Stimulated activated CD4-positive, alpha-beta T cell treated with anti-CD3 and anti-CD28 coated beads, TNF-alpha, amount 100 ng/mL, for 24 hours (primary cell): ENCODE measurements at places on chromosomes 2 and 18.

DNA sequence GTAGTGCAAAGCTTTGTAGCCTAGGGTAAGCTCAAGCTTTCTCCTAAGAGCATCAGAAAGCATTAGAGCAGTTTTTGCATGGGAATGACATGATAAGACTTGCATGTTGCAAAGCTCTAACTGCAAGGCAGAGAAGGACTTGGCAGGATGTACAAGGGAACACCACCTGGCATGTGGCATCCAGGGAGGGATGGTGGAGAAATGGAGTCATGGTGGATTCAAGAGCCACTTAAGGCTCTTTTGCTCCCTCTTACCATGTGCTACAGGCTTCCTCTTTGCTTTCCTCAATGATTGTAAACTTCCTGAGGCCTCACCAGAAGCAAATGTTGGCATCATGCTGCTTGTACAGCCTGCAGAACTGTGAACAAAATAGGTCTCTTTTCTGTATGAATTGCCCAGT, 266.0 kb downstream of the GLI2 start:
- DNase-seq: no peak

DNA sequence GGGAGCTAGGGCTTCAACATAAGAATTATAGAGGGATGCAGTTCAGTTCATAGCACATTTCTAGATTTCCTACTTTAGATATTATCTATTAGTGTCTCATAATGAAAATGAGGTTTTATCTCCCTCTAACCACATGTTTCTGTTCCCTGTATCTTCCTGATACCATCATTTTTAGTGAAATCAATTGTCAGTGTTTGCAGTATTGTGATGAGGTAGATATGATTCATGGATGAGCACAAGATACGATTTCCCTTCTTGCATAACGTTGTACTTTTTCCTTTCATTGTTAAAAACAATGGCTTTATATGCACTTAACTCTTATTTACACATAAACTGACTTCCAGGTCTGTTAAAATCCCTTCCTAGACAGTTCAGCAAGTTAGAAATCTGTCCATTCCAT, 211.4 kb downstream of the ZBTB7C start:
- DNase-seq: no peak

- no peak for DNase-seq
Observed at GRCh38 chr18:3619222-3619621, 169.2 kb downstream of the TGIF1 start.

DNA sequence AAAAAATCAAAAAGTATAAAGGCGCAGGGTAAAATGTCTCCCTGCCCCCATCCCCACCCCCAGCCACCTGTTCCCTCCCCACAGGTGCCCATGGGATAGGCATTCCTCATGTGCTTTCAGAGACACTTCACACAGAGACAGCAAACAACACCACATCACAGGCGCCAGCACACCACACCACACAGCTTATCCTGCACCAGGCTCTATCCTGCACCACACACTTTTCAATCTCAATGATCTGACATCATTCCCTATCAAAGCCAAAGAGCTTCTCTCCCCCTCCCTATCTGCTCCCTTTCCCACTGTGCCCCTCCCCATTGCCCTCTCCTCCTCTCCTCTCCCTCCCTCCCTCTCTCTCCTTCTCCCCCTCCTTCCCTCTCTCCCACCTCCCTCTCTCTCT, 15.5 kb downstream of the FAM178B start:
- DNase-seq: no peak

- DNase-seq: no peak
Observed at GRCh38 chr2:161604901-161605300, 19.3 kb upstream of the SLC4A10 start.

- DNase-seq: no peak
Observed at GRCh38 chr18:75214766-75215510, 4.3 kb downstream of the TSHZ1 start.

DNA sequence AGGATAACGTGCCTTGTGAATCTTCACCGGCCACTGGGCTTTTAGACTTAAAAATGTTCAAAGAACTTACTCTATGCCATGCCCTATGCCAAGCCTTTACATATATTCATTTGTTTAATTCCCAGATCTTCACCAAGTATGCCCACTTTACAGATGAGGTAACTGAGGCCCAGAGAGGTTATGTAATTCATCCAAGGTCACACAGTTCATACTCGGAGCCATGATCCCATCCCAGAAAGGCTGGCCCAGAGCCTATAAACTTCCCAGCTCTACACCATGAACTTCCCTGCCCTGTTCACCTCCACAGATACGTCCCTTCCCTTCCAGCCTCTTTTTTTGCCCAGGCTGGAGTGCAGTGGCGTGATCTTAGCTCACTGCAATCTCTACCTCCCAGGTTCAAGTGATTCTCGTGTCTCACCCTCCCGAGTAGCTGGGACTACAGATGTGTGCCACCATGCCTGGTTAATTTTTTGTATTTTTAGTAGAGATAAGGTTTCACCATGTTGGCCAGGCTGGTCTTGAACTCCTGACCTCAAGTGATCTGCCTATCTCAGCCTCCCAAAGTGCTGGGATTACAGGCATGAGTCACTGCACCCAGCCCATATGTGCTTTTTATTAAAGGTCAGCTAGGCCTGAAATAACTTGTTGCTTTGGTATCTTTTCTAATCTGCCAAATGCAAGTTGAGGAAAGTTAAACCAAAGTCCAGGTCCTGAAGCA, 44.1 kb downstream of the MTHFD2 start:
- DNase-seq: no peak

DNA sequence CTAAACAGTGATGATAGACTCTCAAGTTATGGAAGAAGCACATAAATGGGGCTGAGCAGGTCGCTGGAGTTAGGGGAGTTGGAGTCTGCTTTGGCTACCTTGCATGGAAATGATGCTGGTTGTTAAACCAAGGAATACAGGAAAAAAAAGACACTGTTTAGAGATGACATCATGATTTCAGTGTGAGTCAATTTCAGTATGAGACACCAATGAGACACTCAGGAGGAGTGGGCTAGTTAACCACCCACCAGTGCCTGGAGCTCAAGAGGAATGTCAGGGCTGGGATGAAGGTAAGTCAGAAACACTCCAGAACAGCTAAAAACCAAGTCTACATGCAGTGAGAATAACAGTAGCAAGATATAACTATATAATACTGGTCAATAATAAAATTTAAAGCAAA, 303.6 kb downstream of the SOX11 start:
- DNase-seq: no peak

DNA sequence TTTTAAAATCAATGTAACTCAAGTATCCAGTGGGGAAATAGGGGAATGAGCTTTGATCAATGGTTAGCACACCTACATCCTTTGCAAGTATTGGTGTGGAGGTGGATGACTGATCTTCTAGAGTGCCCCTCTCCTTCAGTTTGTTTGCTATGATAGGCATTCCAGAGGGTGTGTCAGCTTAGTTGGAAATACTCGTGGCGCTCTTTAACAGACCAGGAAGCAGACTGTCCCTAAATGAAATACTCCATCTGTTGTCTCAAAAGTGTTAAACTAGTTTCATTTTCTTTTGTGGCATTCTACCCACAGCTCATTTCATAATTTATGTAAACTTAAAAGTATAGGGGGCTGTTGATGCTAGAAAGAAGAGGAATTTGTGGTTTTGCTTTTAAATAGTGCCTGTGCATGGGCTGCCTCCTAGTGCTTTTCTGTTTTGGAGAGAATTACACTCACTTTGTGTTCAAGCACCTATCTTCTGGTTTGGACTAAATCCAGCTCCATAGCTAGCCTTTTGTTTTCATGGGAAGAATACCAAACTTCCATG, 66.2 kb downstream of the STAT1 start:
- no peak for DNase-seq

DNA sequence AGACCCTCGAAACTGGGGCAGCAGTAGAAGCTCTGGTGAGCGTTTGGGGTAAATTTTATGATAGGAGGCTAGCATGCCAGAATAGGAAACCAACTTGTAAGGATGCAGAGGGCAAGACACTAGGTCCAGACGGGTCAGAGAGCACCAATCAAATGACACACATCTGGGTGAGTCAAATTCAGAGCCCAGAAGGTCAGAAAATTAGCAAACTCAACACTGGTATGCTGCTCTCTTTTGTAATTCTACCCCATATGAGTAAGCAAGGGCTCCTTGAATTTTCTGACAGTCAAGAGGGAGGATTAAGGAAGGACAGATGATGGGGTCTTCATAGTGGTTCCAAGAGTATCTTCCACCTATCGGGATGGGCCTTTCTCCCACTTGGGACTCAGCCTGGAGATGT, 209.8 kb downstream of the BCL2 start:
- no peak for DNase-seq

DNA sequence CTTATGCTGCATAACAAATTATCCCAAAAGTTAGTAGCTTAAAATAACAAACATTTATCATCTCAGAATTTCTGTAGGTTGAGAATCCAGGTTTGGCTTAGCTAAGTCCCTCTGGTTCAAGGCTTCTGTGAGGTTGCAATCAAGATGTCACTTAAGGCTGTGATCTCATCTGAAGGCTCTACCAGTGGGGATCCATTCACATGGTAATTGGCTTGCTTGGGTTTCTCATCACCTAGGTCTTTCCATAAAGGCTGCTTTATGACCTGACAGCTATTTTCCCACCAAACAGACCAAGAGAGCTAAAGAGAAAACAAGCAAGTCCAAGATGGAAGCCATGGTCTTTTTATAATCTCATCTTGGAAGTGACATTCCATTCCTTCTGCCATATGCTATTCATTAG, 137.3 kb downstream of the DTNA start:
- DNase-seq: no peak

- DNase-seq: no peak
Observed at GRCh38 chr2:141103216-141103615, 1027.6 kb downstream of the LRP1B start.

GRCh38 chr18:77366720-77367641, 117.3 kb downstream of the GALR1 start:
- no peak for DNase-seq

DNA sequence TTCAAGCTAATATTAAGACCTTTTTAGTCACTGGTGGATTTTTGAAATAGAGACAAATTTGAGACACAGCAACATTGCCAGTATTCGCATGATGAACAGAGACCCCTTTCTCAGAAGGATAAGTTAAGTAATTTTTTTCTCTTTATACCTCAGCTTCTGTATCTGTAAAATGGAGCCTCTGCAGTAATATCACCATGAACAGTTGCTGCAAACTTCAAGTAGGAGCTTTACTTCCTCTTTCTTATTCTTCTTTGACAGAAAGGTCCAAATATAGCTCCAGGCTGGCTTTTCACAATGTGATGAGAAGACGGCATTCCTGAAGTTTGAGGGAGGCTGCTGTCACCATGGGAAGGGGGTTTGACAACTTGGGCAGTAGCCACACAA, 158.7 kb downstream of the TDRD15 start:
- no peak for DNase-seq

GRCh38 chr2:190551928-190552327, 17.4 kb upstream of the NEMP2 start:
- no peak for DNase-seq

DNA sequence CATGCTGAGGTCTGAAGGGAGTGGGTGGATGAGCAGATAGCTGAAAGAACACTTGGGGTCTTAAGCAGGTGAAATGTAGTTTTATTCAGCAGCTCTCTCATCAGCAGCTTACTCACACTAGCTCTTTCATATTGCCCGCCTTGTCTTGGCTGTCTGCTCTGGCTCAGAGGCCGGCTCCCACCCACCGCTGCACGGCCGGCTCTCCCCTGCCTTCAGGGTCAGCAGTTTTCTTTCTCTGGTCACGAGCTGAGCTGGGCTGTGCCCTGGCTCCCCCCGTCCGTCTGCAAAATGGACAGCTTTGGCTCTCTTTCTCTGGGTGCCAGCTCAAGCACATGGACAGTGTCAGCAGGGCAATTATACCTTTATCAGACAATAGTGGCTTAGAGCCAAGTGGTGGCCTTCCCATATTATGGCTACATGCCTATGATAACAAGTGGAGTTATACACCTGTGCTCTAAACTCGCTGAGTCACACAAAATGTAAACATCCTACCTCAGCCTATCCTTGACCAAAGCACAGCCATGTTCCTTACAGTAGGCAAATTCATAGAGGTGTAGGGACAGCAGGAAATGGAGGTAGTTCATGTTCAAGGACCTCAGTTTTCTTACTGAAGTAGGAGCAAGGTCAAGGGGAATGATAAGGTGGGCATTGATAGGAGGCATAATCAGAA, 224.8 kb downstream of the SOCS6 start:
- no peak for DNase-seq

DNA sequence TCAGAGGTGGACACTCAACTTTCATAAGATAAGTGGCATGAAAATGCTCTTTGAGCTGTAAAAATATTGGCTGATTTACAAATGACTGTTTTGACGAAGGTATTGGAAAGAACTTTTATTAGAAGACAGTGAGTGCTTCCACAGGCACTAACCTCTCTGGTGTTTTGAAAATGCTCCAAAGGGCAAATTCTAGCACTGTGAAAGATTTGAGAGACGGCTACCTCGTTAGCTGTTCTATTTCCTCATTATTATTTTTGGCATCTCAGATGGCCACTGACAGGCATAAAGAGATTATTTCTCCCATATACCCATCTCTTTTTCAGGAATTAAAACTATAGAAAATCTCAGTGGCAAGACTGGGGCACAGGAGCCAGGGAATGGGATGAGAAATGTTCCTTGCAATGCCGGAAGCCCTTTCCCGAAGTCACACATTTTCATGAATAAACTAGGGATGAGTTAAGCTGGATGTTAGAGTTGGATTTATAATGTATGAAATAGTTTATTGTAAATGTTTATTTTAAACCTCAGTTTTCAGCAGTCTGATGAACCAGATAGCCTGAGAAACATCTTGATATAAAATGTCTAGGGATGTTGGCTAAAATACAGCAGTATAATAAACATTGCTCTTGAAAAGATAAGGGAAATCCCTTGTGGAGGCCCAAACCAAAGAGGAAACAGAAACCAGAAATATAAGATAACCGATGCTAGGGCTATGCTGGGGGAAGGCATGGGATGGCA, 175.7 kb downstream of the ASB1 start:
- no peak for DNase-seq

DNA sequence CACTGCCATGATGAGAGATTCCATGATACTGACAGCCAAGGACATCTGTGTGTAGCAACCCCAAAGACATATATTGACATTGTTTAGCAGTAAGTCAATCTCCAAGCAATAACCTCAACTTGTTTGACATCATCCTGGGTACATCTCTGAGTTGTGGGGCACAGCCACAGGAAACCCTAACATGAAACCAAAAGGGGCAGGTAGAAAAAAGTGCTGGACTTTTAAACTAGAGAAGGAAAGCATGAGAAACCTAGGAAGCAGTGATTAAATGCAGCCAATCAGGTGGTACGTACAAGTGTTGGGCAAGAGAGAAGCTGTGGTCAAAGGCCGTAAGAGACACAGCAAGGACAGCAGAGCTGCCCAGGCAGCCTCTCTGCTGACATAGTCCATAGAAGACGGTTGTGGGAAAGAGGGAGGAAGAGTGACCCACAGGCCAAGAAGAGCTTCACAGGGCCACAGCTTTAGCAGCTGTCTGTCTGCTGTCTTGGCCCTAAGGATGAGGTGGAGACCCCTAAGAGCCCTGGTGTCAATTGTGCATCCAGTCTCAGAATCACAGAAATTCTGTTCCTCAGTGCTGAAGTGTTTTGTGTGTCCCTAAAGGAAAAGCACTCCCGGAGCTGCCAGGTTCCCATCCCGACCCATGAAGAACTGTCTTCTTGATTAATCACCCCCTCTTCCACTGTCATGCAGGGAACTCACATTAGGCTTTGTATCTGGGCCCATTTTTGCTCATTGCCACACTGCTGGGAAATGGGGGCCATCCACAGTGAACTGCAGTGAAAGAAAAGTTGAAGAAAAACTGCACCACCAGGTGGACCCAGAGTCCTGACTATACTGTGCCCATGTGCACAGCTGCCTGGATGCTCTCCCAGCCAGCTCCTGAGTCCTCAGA, 25.4 kb upstream of the CHN1 start:
- DNase-seq: no peak
